A673 (cell line): ENCODE measurements at places on chromosomes 4 and X.

DNA sequence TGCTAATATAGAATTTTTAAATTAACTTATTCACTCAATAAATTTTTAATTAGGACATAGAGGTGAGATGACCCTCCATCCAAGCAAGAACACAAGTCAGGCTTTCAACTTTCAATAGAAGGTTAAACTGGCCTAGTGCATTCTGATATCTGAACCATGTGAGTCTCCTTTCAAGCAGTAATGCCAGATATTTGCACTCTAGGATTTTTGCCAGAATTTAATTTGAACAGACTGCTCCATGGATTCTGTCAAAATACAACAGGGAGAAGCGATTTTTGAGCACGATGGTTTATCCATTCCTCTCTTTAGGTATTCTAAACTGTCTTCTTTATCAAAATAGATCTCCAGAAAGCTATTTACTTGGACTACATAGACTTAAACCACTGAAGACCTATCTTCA is 72.0 kb upstream of the DCLK2 start:
- DNase-seq = peak; percentile 38

DNA sequence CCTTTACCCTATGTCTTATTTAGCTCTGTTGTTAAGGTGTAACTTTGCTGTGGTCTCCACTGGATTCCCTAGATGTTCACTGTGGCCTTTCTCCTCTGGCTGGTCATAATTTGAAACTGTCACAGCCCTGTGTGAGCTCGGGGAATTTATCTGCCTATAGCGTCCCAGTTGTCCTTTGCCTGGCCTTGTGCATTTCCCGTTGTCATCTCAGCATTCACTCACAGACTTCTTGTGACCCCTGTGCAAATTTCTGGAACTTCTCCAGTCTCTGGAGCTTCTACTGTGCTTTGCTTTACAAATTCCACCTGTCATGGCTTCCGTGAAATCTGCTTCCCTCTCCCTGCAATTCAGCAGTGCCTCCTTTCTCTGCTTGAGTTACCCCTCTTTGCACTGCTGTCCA is 106.7 kb downstream of the WWC2 start:
- no peak for DNase-seq

DNA sequence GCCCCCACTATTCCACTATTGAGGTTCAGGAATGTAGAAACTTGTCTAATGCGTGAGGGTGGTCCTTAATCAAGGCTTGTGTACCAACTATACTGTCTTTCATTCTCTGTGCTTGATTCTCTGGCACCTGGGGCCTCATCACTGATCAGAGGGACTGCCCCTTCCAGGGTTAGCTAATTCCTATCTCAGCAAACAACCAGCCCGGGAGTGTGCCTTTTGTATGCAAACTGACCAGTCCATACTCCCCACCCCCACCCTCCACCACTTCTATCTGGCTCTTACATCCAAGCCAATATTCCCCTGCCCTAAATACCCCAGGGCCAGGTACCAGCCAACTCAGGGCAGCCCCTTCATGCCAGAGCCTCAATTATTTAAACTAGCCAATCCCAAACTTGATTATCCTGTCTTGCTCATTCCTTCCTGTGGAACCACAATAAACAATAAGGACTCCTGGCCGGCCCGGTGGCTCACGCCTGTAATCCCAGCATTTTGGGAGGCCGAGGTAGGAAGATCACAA is 59.3 kb downstream of the FTHL17 start:
- DNase-seq = no peak

GRCh38 chr4:176217510-176217909 is 22.1 kb upstream of the SPATA4 start:
- DNase-seq = no peak

- no peak for DNase-seq
These were observed 849.1 kb upstream of the SLIT2 start for GRCh38 chr4:19402581-19403065.

- DNase-seq = peak; percentile 11
These were observed 68.9 kb downstream of the ENOX2 start for GRCh38 chrX:130834149-130834548.

DNA sequence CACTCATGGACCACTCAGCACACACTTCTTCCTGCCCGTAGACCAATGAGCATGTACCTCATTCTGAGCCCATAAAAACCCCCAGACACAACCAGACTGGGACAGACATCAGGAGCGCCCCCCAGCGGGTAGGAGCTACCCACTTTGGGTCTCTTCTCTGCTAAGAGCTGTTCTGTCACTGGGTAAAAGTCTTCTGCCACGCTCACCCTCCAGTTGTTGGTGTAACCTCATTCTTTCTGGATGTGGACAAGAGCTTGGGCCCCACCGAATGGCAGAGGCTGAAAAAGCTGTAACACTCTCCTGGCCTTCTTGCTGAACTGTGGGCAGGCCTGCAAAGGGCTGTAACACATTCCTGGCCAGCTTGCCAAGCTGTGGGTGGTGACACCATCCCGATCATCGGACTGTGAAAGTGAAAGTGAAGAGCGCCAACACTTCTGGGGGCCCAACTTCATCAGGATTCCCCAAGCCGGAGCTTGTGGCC is 137.6 kb downstream of the TECRL start:
- no peak for DNase-seq

- DNase-seq = no peak
These were observed 59.4 kb downstream of the CLNK start for GRCh38 chr4:10625131-10625530.
